ENCODE measurements at places on chromosomes 5 and 9.

- DNase-seq = no peak
Measured at GRCh38 chr5:93829346-93829745, 87.9 kb upstream of the POU5F2 start.

DNA sequence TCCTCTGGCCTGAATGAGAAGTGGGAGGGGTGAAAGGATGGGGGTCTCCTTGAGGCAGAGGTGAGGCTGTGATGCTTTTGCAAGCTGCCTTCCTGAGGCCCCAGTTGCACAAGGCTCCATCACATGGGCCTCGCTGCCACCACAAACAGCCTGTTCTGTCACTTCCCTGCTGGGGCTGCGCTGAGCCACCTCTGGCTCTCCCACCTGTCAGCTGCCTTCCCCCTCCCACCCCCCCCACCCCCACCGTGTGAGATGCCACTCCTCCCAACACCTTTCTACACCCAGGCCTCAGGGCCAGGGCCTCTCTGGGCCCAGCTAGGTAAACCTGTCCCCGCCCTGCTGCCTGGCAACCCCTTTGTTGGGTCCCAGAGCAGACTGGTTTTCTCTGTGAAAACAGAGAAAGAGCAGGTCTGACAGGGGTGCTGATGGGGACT lies 4.5 kb upstream of the PDLIM4 start:
- no peak for DNase-seq

DNA sequence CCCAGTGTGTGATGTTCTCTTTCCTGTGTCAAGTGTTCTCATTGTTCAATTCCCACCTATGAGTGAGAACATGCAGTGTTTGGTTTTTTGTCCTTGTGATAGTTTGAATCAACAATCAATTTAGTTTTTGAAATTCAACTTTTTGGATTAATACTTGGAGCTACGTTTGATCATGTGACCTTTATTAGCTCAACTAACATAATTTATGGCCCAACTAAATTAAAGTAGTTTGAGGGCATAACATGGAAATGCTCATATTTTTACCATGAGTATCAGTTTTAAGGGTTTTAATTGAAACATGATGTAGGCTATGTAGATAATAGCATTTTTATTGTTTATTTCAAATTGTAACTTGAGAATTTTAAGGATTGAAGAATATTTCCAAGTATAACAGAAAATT lies 168.0 kb downstream of the CCDC171 start:
- DNase-seq = no peak

- DNase-seq = no peak
Measured at GRCh38 chr9:18014556-18014955, 435.7 kb downstream of the SH3GL2 start.

DNA sequence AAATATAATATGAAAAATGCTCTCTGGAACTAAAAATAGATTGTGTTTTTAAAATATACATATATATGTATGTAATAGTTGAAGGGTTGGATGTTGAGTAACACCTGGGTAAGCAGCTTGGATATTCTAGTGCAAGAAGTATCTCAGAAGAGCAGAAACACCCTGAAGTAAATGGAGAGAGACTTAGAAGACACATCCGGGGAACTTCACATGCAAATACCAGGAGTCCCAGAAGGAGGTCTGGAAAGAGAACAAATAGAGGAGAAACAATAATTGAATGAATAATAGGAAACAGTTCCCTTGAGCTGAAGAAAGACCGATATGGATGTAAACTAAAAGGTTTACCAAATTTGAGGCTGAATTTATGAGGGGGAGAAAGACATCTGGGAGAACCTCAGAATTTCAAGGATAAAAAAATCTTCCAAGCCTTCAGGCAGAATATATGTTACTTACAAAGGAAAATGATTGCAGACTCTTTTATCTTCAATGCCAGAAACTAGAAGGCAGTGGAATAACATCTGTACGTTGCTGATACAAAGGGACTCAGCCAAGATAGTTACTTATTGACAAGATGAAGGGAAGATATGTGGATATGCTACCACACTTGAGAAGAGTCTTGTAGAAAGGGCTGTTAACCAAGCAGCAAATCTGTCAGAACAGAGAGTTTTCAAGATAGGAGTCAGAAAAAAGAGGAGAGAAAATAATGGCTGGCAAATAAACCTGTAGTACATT lies 42.7 kb downstream of the HSDL2 start:
- DNase-seq = no peak

GRCh38 chr9:99019510-99020331 lies 76.0 kb downstream of the COL15A1 start:
- no peak for DNase-seq

All from smooth muscle cell of the brain vasculature (primary cell).